Daoy (cell line): ENCODE measurements at places on chromosomes 12 and 14. TPM values are rescaled to one million over a fixed set of nuclear protein-coding genes. Genes with fewer than 3 reads are reported as not detected.

TMEM116 gene
- 8.9 and 10.3 TPM in 2 replicates for total RNA-seq

SLCO1C1 gene
- not detected in 2 replicates for total RNA-seq

INHBC gene
- not detected in 2 replicates for total RNA-seq

TAS2R8 gene
- not detected in 2 replicates for total RNA-seq

AMN gene
- total RNA-seq, result 0.40 TPM in 1 of 2 replicates, not detected in the other

OTOGL gene
- total RNA-seq, result 1.0 and 1.4 TPM in 2 replicates

TSPAN11 gene
- 0.15 TPM in 1 of 2 replicates, not detected in the other for total RNA-seq

RTL1 gene
- total RNA-seq, result not detected in 2 replicates

REM2 gene
- total RNA-seq, result 0.74 TPM in 1 of 2 replicates, not detected in the other

HSP90B1 gene
- 840 and 1,074 TPM in 2 replicates for total RNA-seq

APOF gene
- 0.40 TPM in 1 of 2 replicates, not detected in the other for total RNA-seq

ERP27 gene
- total RNA-seq, result not detected in 2 replicates

FITM1 gene
- 2.7 TPM in 1 of 2 replicates, not detected in the other for total RNA-seq

HOXC13 gene
- total RNA-seq, result 2.5 and 2.8 TPM in 2 replicates

POLE gene
- total RNA-seq, result 13.6 and 23.5 TPM in 2 replicates

ARG2 gene
- total RNA-seq, result 19.4 and 37.1 TPM in 2 replicates

TROAP gene
- total RNA-seq, result 45.5 and 48.3 TPM in 2 replicates

RPL10L gene
- 6.9 and 15.7 TPM in 2 replicates for total RNA-seq

RILPL1 gene
- 6.2 and 8.1 TPM in 2 replicates for total RNA-seq

NGB gene
- not detected in 2 replicates for total RNA-seq

STAB2 gene
- not detected in 2 replicates for total RNA-seq

SLC35F4 gene
- not detected in 2 replicates for total RNA-seq
